ENCODE measurements at places on chromosomes 6 and 20. TPM values are rescaled to one million over a fixed set of nuclear protein-coding genes. Genes with fewer than 3 reads are reported as not detected.

SYNGAP1 gene
- 4.2 TPM for total RNA-seq

CLIC5 gene
- total RNA-seq: not detected

GSTA2 gene
- 0.50 TPM for total RNA-seq

BMP2 gene
- 2.0 TPM for total RNA-seq

RSPO3 gene
- not detected for total RNA-seq

ZBP1 gene
- not detected for total RNA-seq

TMEM74B gene
- total RNA-seq: 0.67 TPM

TRIM31 gene
- total RNA-seq: not detected

LAMA2 gene
- total RNA-seq: 0.50 TPM

ROS1 gene
- 5.2 TPM for total RNA-seq

SLC17A3 gene
- total RNA-seq: not detected

CTAGE9 gene
- not detected for total RNA-seq
